GF-D8 (cell line): ENCODE measurements at places on chromosomes 6 and 20.
A peak's percentile ranks its signal among the peaks of the same experiment; 100 is the strongest.

GRCh38 chr20:59725476-59726280 lies 121.3 kb downstream of the PHACTR3 start:
- DNase-seq = no peak

DNA sequence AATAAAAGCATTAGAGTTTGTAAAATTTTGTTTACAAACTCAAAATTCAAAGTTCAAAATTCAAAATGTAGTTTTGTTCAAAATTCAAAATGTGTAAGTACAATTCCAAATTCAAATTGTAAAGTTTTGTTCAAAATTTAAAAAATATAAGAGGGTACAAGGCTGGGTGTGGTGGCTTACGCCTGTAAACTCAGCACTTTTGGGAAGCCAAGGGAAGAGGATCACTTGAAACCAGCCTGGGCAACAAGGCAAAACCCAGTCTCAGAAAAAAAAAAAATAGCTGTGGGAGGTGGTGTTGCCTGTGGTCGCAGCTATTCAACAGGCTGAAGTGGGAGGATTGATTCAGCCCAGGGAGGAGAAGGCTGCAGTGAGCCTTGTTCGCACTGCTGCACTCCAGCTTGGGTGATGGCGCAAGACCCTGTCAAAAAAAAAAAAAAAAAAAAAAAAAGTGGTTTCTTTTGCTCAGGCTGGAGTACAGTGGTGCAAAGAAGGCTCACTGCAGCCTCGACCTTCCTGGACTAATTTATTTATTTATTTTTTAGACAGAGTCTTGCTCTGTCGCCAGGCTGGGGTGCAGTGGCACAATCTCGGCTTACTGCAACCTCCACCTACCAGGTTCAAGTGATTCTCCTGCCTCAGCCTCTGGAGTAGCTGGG lies 5.4 kb upstream of the ZBTB12 start:
- DNase-seq = peak; percentile 87

DNA sequence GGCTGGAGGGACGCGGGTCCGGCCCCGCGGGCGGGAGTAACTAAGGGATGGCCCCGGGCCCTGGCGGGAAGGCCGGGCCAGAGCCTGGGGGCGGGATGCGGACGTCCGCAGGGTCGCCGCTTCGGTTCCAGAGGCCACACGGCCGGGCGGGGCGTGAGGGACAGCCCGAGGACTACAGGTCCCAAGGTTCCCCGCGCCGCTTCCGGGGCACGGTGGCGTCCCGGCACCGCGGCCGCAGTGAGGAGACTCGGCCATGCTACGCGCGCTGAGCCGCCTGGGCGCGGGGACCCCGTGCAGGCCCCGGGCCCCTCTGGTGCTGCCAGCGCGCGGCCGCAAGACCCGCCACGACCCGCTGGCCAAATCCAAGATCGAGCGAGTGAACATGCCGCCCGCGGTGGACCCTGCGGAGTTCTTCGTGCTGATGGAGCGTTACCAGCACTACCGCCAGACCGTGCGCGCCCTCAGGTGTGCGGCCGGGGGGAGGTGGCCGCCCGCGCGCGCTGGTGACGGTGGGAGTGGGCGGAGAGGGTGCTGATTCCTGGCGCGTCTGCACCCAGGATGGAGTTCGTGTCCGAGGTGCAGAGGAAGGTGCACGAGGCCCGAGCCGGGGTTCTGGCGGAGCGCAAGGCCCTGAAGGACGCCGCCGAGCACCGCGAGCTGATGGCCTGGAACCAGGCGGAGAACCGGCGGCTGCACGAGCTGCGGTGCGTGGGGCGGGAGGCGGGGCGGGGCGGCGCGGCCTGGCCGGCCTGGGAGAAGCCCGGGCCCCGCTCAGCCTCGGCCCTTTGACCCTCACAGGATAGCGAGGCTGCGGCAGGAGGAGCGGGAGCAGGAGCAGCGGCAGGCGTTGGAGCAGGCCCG lies at the start of gene MRPS26:
Gene MRPS26, plus strand, starts transcription at position 237 of the 861 bp plus-strand sequence. Its CDS starts 17 bp downstream, at position 254.
- DNase-seq = peak; percentile 76

- DNase-seq = no peak
Measured at GRCh38 chr6:157233156-157233555, 90.2 kb downstream of the TMEM242 start.

DNA sequence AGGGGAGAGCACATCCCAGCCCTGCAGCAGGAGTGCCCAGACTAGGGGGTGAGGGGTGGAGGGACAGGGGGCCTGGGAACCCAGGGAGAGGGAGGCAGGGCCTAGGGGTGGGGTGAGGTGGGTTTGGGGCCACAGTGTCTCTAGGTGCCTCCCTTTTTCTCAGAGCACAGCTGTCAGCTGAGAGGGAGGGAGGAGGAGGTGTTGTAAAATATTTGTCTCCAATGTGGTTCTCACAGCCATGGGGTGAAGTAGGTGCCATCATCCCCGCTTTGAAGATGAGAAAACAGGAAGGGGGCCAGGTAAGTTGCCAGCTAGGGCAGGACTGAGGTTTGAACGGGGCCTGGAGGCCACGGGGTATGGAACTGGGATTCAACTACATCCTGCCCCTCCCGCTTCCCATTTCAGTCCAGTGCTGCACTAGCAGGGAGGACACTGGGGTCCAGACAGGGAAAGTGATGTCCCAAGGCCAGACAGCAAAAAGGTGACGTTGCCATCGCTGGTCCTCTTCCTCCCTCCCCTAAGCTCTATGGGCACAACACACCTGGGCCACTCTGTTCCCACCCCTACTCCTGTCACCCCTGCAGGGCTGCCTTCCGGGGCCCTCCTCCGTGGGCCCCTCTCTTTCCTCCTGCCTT lies 20.3 kb downstream of the PACSIN1 start:
- no peak for DNase-seq

DNA sequence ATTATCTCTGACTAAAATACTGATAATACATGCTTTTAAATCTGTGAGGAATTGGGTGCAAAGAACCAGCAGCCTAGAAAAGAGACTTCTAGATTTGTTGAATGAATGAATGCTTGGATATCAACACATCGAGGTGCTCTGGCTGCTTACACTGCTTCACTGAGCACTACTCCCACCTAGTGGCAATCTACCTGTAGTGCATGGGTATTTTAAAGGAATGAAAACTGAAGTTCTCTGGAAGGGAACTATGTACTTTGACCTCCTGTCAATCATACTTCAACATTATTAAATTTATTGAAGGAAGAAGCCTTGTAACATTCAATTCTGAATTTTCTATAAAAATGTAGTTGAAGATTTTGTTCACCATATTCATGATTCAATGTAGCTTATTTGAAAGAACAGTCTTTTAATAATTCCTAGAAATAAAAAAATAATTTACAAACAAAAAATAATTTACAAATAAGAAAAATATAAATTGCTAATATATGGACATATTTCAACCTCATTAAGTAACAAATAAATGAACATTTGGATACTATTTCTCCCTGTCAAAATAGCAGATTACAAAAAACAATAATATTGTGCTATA lies 111.2 kb upstream of the MMS22L start:
- DNase-seq = no peak

DNA sequence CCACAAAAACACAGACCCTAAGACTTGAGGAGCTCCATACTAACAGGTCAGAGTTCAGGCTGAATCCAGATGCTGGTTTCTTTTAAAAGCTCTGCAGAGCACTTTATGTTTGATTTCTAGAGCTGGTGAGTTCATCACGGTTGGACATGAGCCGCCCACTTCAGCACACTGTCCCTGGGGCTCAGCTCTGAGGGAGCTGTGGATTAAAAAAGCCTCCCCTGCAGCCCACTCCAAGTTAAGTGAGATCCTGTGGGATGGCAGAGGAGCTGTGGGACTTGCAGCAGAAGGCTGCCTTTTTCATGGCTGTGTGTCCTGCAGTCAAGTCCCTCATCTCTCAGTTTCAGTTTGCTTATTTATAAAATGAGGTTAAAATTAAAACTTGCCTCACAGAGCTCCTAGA lies 110.5 kb downstream of the FOXO3 start:
- no peak for DNase-seq

DNA sequence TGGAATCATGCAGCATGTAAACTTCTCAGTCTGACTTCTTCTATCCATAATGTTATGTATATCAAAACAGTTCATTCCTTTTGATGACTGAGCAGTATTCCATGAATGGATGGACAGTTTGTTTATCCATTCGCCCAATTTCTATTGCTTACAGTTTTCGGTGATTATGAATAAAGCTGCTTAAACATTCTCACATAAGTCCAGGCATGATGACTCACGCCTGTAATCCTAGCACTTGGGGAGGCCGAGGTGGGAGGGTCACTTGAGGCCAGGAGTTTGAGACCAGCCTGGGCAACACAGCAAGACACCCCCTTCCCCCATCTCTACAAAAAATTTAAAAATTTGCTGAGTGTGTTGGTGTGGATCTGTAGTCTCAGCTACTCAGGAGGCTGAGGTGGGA lies 22.9 kb upstream of the HMGA1 start:
- DNase-seq = no peak

DNA sequence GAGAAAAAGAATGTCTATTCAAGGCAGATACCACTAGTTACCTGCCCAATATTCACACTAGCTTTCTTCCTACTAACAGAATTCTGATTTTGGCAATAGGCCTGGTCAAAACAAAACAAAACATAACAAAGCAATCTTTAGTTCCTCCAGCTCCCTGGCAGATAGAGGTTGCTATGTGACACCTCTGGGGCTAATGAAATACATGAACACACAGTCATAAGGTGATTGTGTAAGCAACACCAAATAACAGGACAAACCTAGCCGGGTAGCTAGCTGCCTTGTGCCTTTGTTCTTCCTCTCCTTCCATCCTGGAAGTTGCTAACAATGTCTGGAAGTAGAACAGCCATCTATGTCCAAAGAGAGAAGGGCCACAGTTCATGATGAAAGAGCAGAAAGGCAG lies 6.0 kb upstream of the HMGN3 start:
- DNase-seq = no peak

- DNase-seq = no peak
Measured at GRCh38 chr6:1597924-1598323, 11.8 kb upstream of the FOXC1 start.

GRCh38 chr6:121032268-121033006 lies 301.8 kb downstream of the TBC1D32 start:
- no peak for DNase-seq

GRCh38 chr6:14191761-14192160 lies 74.2 kb downstream of the CD83 start:
- no peak for DNase-seq

GRCh38 chr6:135183532-135184440 lies 2.7 kb downstream of the MYB start:
- peak; percentile 88 for DNase-seq

DNA sequence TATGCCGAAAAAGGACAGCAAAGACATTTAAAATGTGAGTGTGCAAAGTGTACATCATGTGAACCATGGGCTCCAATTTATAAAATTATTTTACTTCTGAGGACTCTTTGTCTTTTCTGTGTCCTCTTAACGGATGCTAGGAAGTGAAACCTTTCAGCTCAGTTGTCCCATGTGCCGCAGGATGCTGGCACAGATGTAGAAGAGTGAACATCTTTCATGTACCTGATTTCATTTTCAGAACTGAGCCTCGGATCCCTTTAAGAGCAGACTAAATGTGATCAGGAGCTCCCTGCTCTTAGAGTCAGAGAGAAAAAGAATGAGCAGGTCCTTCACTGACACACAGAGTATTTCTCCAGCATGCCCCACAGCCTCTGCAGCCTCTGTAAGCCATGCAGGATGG lies 27.6 kb upstream of the FUCA2 start:
- no peak for DNase-seq

- no peak for DNase-seq
Measured at GRCh38 chr6:122116119-122116834, 283.2 kb upstream of the HSF2 start.

- no peak for DNase-seq
Measured at GRCh38 chr20:1232286-1233111, 6.7 kb downstream of the RAD21L1 start.
